T follicular helper cell (primary cell): ENCODE measurements at places on chromosomes 1 and 21.

DNA sequence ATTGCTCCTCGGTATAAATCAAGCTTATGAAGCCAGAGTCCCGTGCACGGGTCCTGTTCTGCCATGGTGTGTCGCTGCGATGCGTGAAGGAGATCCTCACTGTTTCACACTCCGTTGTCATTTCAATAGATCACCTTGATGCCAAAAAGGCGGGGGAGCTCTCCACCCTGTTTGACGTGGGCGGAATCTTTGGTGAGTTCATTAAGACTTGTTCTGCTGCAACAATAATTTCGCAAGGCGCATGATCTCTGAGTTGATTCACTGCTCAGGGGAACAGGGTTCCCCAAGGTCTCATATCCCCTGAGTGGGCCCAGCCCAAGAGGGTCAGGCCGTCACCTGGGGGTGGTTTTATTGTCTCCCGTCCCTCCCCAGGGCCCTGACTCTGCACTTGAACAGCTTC, 50.0 kb downstream of the SLC37A1 start:
- DNase-seq: no peak

- DNase-seq: no peak
These were observed 8.0 kb downstream of the TUT4 start for GRCh38 chr1:52544665-52545525.

DNA sequence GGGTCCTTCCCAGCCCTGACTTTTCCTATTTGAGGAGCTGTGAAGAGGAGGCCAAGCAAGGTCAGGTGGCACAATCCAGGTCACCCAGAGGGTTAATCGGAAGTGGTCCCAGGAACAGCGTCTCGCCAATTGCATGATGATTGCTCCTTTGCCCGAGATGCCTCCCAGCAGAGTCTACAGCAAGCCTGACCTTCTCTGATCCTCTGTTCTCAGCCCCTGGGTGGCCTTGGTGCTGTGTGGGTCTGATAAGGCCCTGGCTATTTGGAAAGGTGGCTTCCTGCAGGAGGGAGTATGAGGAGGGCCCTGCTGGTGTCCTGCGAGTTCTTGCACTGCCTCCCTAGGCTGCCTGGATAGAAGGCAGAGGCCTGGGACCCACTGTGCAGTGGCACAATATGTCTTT, 116.2 kb downstream of the FOXD2 start:
- no peak for DNase-seq

- no peak for DNase-seq
These were observed 36.3 kb downstream of the C8B start for GRCh38 chr1:56929492-56929891.

DNA sequence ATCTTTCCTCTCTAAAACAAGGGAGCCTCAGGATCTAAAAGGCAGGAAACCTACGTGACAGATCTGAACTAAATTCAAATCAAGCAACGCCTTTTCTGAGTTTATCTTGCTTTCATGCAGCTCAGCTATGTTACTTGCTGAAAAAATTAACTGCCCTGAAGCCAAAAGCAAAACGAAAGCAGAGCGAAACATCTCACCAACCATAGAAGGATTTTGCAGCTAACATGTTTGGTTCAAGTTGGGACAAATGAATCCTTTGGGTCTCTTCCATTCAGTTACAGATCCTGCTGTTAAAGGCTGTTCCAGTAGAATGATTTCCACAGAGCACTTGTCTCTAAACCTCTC, 482 bp downstream of the SLC2A5 start:
- no peak for DNase-seq

DNA sequence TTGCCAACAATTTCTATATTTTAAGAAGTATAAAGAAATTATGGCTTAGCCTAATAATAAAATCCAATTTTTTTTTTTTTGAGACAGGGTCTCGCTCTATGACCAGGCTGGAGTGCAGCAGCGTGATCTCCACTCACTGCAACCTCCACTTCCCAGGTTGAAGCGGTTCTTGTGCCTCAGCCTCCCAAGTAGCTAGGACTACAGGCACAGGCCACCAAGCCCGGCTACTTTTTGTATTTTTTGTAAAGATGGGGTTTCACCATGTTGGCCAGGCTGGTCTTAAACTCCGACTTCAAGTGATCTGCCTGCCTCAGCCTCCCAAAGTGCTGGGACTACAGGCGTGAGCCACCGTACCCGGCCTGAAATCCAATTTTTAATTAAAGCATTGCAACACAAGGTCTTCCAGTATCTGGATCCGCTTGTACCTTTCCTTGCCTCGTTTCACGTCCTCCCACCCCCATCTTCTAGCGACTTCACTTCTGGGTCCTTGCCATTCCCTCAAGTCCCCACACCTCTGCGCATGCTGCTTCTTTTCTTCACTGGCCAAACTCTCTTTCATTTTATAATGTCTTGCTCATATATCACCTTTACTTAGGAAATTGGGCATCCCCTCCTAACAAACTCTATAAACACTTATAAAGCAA, 2.3 kb downstream of the FUBP1 start:
- no peak for DNase-seq

DNA sequence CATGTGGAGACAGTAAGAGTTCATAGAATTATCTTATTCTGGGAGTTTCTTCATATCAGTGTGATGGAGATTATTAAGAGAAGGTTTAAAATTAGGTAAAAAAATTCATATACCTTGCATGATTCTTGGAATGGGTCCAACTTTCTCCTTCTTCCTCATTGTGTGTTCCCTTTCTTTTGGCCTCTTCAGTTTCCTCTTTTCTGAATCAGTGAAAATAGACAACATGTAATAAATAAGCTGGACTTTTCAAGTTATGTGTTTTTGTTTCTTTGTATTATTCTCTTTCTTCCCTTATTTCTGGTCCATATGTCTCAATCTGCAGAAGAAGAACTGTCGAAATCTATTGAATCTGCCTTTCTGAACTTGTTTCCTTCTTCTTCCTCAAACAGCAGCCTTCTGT, 30.5 kb downstream of the C4BPA start:
- DNase-seq: no peak

DNA sequence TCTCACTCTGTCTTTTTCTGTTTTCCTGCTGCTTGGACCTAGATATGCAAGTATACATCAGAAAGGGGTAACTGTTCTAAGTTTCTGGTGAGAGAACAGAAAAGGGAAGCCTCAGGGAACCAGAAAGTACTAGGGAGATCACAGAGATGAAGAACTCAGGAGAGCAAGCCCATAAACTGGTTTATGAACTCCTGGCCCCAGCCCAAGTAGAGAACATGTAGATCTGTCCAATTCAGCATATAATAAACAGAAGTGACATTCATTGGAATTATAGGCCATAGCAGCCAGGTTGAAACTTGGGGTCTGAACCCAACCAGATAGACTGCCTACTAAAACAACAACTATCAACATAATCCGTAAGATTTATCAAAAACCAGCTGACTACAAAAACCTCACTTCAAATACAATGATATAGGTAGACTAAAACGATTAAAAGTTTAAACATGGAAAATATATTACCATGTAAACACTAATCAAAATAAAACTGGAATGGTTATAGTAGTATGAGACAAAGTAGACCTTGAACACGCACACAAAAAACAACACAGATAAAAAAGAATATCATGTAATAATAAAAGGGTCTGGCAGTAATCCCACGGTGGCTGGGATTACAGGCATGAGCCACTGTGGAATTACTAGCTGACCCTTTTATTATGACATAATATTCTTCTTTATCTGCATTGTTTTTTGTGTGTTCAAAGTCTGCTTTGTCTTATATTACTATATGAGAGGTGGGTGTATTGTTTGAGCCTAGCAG, 65.0 kb downstream of the ZSWIM5 start:
- DNase-seq: no peak

DNA sequence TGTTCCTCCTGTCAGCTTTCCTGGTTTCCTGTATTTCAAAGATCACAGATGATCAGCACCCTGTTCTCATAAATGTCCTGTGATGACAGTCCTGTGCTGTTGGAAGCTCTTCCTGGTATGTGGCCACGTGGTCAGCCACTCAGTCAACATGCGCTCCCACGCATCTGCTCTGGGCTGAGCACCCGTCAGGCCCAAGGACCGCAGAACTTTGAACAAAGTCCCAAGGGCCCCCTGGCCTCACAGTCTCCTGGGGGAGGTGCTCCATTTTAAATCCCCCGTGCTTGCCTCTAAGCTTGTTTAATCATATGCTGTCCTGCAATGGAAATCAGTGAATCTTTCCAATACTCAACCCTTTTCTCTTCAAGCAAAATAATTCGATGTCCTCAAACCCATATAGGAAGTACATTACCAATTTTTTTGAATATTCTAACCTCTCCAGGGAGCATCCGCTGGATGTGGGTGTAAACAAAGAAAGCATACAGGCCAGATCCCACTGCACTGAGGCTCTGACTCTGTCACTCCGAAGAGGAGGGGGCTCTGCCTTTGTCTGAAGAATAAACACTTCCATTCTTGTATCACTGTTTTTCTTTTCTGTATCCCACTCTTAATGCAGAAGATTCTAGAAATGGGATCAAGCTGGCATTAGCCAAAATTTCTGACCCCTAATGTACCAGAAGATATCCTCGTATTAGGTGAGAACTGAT, 250.3 kb downstream of the SDCCAG8 start:
- DNase-seq: no peak

DNA sequence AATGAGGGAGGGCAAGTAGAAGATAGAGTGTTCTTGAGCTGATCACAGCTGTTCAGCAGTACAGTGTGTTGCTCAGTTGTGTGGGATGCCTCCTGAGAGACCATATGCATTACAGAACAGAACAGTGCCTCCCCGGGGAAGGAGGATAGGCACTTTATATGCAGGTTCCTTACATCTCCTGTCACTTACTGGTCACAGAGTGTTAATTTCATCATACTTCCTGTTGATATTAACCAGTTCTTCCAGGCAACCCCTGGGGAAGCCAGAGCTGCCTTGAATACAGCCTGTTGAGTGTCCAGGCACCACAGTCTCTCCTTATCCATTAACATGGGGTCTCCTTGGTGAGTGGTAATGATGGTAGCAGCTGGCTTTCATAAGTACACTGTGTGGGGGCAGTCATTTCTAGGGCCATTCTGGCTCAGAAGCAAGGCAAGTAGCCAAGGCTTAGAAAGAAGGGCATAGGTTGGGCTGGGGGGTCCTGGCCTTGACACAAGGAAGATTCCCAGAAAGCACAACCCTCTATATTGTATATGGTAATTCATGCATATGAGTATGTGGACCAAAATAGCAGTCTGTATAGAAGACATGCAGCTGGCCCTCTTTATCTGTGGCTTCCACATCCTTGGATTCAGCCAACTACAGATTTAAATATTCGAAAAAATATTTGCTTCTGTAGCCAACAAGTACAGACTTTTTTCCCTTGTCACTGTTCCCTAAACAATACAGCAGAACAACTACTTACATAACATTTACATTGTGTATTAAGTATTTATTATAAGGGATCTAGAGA, 142.4 kb downstream of the ZP4 start:
- no peak for DNase-seq

DNA sequence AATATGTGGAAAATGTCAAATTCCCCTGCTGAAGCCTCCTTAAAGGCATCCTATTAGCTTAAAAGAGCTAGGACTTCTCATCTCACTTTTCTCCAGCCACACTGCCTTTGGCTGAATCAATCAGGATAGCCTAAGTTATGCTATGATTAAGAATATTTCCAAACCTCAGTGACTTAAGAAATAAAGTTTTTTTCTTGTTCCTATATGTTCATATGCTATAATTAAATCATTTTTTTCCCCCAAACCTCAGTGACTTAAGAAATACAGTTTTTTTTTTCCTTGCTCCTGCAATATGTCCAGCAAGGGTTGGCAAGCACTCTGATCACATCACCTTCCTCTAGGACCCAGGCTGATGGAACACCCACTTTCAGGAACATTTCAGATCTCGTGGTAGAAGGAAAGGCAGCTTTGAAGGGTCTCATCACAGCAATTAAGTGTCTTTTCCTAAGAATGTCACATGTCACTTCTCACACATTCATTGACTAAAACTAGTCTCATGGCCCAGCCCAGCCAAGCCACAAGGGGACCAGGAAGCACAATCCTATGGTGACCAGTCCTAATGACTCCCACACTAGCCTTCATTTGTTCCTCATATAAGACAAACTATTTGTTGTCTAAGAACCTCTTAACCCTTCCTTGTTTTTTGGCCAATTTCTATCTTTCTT, 6.3 kb upstream of the JUN start:
- no peak for DNase-seq

DNA sequence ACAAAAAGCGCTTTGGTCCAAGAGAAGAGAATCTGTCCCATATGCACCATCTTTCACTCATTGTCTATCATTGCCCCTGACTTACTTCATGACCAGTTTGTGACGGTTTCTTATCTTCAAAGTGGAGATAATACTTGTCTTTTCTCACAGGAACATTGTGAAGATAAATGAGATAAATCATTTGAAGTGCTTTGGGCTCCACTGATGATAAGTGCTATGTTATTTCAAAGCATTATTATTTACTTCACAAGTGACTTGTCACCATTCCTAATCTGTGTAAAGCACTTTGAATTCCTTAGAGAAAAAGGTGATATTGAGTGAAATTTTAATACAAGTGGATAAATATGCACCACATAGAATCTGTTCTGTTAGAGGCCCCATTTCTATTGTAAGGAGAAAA, 731.6 kb upstream of the PTBP2 start:
- no peak for DNase-seq

DNA sequence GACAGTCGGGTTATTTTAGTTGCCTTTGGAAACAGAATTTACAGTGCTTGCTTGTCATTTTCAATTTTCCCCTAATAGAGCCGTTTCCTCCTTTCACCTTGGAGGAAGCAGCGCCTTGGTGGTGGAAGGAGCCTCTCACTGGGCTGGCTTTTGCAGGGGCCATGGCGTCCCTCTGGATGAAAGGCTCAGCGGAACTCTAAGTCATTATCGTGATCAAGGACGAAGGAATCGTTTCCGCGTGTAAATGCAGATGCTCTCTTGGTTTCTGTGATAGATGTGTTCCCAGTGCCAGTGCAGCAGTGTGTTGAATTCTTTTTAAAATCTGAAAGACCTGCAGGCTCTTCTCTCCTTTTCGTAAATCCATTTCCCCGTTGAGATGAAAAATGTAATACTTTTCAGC, 126.2 kb upstream of the LMO4 start:
- no peak for DNase-seq

DNA sequence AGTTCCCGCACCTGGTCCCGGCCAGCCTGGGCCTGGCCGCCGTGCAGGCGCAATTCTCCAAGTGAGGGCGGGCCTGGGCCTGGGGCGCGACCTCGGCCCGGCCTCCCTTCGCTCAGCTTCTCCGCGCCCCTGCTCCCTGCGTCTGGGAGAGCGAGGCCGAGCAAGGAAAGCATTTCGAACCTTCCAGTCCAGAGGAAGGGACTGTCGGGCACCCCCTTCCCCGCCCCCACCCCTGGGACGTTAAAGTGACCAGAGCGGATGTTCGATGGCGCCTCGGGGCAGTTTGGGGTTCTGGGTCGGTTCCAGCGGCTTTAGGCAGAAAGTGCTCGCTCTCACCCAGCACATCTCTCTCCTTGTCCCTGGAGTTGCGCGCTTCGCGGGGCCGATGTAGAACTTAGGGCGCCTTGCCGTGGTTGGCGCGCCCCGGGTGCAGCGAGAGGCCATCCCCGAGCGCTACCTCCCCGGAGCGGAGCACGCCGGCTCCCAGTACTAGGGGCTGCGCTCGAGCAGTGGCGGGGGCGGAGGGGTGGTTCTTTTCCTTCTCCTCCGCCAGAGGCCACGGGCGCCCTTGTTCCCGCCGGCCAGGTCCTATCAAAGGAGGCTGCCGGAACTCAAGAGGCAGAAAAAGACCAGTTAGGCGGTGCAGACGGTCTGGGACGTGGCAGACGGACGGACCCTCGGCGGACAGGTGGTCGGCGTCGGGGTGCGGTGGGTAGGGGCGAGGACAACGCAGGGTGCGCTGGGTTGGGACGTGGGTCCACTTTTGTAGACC, 1.2 kb downstream of the OLIG1 start:
- no peak for DNase-seq

GRCh38 chr1:229596925-229597699, 28.8 kb downstream of the TAF5L start:
- no peak for DNase-seq

GRCh38 chr1:216766633-216767327, 43.6 kb upstream of the ESRRG start:
- no peak for DNase-seq
